Inflammatory macrophage treated with lipopolysaccharide for 4 hours (primary cell): ENCODE measurements at places on chromosomes 4 and X.

DNA sequence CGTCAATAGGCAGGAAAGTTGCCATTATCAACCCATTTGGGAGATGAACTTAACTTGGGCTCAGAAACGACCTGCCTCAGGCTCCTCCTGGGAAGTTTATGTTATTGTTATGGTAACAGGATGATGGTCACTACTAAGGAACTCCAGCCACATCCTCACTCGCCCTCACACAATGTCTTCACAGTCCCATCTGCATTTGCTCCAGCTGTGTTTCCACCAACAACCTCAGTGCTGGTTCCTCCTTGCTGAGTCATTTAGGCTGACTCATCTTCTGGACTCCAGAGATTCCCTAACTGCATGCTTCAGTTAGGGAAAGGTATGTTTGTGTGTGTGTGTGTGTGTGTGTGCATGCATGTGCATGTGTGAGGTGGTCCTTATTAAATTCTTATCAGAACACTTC is 293.4 kb upstream of the BOD1L1 start:
- peak; percentile 28 for DNase-seq

GRCh38 chr4:1786544-1787362 is 6.3 kb upstream of the FGFR3 start:
- DNase-seq: no peak

DNA sequence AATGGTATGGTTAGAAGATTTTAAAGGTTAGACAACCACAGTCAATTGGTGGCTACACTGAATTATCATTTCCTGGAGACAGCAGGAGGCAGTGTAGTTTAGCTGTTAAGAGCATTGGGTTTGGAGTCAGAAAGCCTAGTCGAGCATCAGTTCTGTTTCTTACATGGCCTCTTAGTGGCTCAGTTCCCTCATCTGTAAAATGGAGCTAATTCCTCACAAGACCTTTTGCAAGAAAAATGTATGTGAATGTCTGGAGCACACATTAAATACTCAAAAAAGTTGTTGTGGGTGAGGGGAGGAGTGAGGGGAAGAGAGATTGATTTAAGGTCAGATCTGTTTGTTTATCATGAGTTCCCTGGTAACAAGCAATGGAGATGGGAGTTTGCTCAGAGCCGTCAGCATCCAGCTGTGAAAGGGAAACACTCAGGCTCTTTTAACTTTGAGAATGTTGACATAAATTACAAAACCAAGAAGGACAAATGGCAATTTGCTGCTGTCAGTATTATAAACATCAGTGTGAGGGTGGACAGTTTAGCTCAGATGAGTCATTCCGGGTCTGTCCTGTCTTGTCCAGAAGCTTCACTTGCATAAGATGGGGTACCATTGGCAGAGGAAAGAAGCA is 98.2 kb upstream of the PGRMC2 start:
- peak; percentile 45 for DNase-seq

DNA sequence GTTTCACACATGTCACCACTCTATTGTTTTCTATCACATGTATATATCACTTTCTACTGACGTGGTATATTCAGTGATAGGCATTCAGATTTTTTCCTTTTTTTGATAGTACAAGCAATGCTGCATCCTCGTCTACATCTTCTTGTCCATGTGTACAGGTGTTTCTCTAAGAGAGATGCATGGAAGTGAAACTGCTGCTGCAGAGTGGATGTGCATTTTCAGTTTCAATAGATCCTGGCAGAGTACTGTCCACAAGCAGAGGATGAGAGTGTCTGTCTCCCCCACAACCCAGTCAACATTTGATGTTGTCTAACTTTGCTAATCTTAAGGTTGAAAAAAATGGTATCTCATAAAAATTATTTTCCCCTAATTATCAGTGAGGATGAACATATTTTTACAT is 194.0 kb upstream of the CASK start:
- no peak for DNase-seq

- DNase-seq: peak; percentile 37
These were observed 542.3 kb upstream of the ADGRL3 start for GRCh38 chr4:60657807-60658206.

DNA sequence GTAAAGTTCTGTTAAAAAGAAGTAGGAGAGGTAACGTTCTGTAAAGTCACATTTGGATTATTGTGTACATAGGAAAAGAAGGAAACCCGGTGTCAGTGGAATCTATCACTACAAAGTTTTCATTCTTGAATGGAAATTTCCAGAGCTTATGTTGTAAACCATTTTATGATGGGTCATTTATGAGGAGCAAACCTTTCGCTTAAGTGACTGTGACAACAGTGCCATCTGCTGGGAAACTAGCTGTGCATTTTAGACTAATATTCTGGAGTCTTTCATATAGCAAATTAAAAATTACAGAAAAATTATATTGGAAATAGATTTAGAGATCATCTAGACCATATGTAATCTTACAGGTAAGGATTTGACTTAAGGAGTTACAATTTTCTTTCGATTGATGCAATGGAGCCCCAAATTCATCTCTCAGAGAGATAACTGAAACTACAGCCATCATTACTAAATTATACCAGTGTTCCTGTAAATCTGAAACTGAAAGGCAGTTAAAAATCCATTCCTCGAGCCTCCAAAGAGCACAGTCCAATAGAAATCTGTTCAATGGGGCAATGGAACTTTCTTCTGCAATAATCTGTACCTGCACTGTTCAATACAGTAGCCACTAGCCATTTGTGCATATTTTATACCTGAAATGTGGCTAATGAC is 26.9 kb downstream of the ASB9 start:
- peak; percentile 60 for DNase-seq

- DNase-seq: no peak
These were observed 55.3 kb downstream of the ASB9 start for GRCh38 chrX:15214588-15214987.

- DNase-seq: no peak
These were observed 140.3 kb downstream of the PJA1 start for GRCh38 chrX:69024931-69025330.

GRCh38 chr4:137997496-137997895 is 244.7 kb downstream of the SLC7A11 start:
- DNase-seq: no peak

DNA sequence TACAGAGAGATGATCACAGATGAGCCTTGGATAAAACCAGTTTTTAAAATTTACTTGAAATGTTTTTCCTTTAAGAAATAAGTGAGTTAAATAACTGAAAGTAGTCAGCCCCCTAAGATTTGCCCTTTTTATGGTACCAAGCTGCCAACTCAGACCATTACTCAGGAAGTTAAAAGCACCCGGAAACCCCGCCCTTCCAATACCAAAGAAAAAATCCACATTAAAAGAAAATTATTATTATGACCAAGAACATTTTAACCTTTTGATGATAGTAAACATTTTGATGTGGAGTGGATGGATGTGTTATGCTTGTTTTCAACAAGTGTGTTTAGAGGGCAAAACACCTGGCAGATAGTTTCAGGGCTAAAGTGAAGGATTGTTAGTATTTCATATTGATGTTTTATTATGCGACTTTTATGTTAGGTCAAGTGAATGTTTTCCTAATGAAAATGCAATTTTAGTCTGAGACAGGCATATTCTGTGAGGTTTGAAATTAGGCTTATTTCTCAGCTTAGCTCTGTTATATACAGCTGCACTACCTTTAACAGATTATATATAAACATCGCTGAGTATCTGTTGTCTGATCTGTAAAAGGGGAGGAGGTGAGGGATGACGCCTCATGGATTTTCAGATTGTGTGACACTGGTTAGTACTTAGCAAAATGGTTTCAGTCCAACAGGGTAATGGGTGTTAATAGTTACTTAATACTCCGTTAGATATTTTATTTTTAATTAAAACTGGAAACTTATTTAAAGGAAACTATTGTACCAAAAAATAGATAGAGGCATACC is 89.0 kb downstream of the KDM6A start:
- DNase-seq: no peak

- DNase-seq: no peak
These were observed 248.9 kb downstream of the SLC7A11 start for GRCh38 chr4:137993232-137993631.

DNA sequence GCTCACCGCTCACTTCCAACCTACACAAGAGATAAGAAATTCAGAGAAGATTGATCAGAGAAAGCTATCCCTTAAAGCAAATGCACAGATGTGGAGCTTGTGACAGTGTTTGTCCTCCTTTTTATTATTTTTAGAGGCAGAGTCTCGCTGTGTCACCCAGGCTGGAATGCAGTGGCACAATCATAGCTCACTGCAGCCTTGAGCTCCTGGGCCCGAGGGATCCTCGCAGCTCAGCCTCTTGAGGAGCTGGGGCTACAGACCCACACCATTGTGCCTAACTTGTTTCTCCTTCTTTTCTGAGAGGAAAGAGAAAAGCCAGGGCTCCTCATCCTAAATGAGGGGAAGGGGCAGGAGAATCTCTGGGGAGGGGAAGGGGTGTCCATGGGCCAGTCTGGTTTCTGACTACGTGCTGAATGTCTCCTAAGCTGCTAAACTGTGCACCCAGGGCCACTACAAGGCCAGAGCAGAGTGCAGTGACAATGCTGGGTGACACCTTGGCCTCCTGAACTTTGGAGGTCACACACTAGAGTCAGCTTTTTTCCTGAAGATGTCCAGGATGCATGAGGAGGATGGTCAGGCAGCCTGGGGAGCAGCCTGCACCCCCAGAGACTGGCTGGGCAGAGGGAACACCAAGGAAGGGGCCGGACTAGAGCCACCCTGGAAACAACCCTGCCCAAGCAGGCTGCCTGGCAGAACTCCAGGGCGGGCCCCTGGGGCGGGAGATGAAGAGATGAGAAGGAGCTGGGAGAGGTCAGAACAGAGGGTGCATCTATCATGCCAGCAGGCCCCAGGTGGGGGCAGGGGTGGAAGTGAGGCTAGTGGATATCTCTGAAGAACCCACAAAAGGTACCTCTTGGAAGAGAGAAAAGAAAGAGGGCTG is 55.5 kb upstream of the PROM1 start:
- DNase-seq: no peak

- no peak for DNase-seq
These were observed 52.7 kb downstream of the COX7B2 start for GRCh38 chr4:46856333-46856732.

DNA sequence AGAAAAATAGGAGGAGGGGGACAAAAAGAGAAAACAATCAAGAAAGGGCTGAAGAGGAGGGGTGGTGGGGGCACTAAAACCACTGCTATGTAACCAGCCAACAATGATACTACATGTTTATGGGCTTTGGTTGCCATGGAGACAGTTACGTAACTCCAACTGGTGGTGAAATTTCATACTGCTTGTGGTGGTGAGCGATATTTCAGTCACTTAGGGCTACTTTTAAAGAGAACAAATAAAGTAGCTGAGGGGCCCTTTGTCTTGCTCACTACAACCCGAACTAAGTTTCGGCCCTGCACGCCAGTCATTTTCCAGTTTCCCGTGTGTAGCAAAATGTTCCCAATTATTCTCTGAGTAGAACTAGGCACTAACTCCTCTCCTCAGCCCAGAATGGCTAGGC is 275.2 kb upstream of the EDA2R start:
- peak; percentile 27 for DNase-seq

DNA sequence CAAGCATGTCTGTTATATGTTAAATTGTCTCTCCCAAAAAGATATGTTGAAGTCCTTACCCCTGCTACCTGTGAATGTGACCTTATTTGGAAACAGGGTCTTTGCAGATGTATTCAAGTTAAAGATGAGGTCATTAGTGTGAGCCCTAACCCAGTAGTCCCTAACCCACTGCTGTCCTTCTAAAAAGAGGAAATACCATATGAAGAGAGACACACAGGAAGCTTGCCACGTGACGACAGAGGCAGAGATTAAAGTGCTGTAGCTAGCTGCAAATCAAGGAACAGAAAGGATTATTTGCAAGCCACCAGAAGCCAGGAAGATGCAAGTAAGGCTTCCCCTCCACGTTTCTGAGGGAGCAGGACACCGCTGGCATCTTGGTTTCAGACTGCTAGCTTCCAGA is 150.1 kb downstream of the HNRNPD start:
- DNase-seq: peak; percentile 82

- DNase-seq: no peak
These were observed 692.5 kb downstream of the CENPC start for GRCh38 chr4:66852843-66853242.
